ENCODE measurements at places on chromosomes 4 and X.

DNA sequence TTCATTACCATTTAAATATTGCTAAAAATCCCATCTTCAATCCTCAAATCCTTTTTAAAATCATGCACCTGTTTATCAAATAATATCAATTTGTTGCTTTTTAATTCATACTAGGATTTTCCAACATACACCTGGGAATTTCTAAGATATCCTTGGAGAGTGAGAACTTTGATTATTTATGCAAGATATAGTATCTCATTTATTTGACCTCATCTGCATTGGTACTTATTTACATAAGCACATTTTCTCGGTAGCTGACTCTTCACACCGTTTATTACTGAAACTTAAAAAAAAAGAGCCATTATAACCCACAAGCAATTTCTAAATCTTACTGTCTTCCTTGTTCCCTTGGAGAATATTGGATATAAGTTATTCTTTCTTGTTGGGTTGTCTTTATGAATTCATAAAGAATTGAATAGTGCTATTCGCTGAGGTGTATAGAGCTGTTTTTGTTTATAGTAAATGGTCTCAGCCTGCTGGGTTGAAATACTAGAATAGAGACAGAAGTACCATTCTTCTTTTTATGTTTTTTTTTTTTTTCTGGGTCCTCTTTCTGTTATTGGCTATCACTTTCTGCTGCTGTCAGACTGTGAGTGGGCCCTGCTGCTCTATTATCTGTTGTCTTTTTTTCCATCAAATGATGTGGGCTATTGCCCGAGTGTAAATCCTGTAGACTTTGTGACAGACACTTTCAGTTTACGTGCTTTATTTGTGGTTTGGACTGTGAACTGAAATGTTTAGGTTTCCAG lies 2.9 kb downstream of the UGT8 start:
- DNase-seq: no peak

DNA sequence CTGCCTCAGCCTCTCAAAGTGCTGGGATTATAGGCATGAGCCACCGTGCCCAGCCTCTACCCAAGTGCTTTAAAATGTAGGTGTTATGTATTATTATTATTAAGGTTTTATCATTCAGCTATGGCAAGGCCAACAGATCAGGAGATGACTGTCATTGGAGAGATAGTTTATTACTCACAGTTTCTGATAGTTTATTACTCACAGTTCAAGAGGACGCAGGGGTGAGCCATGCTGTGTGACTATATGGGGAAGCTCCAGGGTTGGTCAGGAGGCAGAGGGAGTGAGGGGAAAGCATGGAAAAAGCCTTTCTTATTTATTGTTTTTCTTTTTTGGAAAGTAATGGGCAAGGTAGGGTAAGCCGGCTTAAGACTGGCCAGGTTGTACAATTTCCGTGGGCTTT lies 25.4 kb upstream of the ARSD start:
- no peak for DNase-seq

GRCh38 chr4:11069581-11070211 lies 359.0 kb downstream of the HS3ST1 start:
- no peak for DNase-seq

- peak; percentile 56 for DNase-seq
These were observed 205.7 kb upstream of the BCOR start for GRCh38 chrX:40303256-40304077.

DNA sequence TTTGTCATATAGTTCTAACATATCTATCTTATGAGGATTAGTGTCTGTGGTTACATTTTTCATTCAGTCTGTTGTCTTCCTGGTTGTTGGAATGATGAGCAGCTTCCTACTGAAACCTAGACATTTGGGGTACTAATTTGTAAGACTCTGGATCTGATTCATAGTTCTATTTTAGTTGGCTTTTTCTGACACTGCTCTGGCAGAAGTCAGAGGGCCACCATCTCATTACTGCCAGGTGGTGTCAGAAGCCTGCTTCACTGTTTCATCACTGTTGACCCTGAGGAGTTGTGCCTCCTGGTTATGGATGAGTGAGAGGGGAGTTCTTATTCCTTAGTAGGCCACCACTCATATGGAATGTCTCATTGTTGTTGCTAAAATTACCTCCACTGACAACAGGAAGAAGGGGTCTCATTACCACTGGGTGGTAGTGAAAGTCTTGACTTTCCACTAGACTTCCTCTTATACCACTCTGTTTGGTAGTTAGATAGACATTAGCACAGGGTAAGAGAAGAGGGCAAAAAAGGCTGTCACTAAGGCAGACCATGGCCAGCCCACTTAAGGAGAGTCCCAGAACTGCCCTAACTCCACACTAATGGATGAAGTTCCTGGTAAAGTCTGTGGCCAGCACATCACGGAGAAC lies 395.2 kb downstream of the SPOCK3 start:
- DNase-seq: no peak

DNA sequence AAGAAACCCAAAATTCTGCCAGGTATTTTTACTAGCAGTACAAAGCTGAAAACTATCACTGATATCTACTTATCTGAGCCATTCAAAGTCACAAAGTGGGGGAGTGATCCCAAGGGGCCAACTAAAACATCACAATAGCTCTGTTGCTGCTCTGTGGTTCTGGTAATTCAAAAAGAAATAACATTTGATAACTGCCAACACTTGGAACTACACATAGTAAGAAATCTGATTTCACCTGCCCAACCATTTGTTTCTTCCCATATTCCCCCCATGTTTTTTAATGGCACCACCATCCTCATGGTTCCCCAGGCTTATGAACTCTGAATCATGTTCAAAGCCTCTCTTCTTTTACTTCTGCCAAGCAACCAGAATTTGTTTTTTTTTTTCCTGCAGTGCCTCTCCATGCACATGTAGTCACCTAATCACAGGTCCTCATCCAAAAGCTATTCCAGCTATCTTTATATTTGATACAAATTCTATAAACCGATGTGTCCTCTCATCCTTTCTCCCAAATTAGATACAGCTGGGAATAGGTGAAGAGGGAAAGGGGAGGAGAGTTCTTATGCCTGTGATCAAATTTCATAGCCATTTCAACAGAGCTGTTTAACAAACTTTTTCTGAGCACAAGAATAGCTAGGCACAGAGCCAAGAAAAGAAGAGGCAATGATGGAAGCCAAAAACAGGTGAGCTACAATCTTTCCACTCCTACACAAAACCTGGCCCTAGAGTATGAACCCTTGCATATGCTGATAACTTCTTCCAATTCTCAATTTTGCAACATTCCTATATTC lies 7.7 kb downstream of the AMMECR1 start:
- no peak for DNase-seq

GRCh38 chr4:38371391-38371851 lies 292.6 kb upstream of the KLF3 start:
- no peak for DNase-seq

GRCh38 chr4:153502584-153502983 lies 36.4 kb downstream of the TMEM131L start:
- DNase-seq: no peak

GRCh38 chr4:127849505-127850234 lies 31.0 kb upstream of the PLK4 start:
- no peak for DNase-seq

- no peak for DNase-seq
These were observed 36.5 kb downstream of the SUPT20HL1 start for GRCh38 chrX:24396931-24397279.

GRCh38 chr4:10063544-10064300 lies 42.4 kb upstream of the SLC2A9 start:
- DNase-seq: peak; percentile 67

- DNase-seq: no peak
These were observed 128.3 kb upstream of the MED14 start for GRCh38 chrX:40863671-40864070.

GRCh38 chr4:58111818-58112217 lies 1001.6 kb upstream of the IGFBP7 start:
- DNase-seq: no peak

GRCh38 chr4:189206953-189207352 lies 733.7 kb upstream of the FRG1 start:
- DNase-seq: no peak

DNA sequence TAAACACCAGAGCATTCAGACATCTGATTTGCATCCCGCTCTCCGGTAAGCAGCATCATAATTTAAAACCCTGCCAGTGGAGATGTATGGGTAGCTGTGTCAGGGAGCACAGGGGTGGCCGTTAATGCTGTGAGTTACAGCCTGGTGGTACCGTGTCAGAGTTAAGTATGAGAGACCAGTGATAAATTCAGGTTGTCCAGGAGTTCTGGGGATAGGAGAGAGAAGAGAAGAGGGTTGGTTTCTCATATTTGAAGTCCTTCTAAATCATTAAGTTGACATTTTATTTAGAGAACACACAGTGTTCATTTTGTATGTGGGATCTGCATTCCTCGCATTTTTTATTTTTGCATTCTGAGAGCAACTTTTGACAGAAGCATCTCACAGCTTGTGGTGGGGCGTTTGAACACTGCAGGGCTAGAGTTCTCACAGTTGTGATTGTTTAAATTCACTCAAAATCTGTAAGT lies 157.6 kb downstream of the DCLK2 start:
- no peak for DNase-seq

DNA sequence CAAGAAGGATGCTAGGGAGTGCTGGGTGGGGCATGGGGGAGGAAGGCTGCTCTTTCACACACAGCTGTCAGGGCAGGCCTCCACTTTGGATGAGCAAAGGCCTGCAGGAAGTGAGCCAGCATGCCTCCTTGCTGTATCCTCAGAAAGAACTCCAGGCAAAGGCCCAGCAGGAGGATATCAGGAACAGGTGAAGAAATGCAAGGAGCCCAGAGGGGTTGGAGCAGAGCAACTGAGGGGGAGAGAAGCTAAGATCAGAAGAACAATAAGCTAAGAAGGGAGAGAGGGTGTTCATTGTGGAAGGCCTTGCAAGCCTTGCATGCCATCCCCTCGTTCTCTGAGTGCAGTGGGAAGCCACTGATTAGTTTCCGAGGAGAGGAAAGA lies 115.1 kb downstream of the CAMK2D start:
- no peak for DNase-seq

DNA sequence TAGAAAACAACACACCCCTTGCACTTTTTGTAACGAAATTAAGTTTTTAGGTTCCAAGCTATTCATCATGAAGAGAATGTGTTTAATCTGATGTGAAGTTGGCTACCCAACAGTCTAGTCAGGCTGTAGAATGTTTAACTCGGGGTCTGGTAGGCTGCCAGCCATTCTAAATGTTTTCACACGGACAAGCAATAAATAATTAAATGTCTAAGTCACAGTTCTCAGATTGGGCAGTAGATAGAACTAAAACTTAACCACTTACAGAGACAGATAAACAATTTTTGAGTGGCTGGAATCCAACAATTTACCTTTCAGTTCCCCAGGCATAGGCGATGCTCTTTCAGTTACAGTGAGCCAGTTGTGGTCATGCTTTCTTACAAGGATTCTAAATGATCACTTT lies 66.5 kb downstream of the CHIC2 start:
- DNase-seq: no peak

DNA sequence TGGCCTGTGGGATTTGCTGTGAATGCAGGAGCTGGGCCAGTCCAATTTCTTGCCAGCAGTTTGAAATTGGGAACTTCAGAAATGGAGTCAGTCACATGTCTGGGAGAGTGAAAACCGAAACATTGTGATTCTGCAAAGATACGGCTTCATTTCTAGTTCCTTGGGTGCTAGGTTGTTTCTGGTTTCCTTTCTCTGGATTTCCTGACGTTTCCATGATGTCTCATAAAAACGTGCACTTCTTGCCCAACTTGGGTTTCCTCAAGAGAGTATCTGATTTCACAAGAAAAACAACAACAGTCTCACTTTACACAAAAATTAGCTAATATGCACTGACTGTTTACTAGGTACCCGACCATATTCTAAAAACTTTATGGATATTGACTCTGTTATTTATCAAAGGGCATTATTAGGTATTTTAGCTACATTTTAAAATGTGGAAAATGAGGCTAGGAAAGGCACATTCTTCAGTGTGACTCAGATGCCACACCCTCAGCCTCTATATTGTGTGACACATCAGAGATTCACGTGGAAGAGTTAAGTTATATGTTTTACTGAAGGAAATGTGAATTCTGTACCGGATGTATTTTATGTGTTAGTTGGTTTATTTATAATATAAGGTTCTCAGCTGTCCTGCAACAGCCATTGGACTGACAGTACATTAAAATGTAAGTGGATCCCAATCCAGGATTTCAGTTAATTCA lies 225.0 kb upstream of the PUDP start:
- DNase-seq: peak; percentile 39
